Effector memory CD4-positive, alpha-beta T cell (primary cell): ENCODE measurements at places on chromosomes 2 and 18.

- no peak for DNase-seq
Measured at GRCh38 chr2:74206180-74206688, 7.8 kb downstream of the MTHFD2 start.

- DNase-seq = no peak
Measured at GRCh38 chr2:181203916-181204315, 223.5 kb downstream of the UBE2E3 start.

GRCh38 chr2:127434515-127434914 lies 16.3 kb downstream of the PROC start:
- no peak for DNase-seq

DNA sequence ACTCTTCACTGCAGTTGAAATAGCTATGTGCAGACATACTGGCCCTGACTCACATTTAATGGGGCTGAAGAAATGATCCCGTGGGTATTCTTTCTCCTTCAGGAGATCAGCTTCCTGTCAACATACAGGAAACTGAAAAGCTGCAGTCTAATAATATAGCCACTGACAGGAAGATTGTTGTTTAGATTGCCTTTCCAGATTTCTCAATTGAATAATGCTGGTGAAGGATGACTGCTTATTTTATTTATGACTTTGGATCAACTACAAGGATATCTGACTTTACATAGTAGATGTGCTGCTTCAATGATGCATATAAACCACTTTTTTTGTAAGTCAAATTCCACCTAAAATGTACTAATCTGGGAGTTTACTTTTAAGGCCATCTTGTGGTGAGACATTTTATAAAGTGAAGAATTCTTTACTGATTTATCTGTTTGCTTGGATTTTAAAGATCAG lies 93.4 kb upstream of the MAP4K3 start:
- DNase-seq = no peak

- DNase-seq = no peak
Measured at GRCh38 chr18:26458526-26459232, 89.7 kb downstream of the KCTD1 start.

- no peak for DNase-seq
Measured at GRCh38 chr2:189542145-189542882, 38.3 kb downstream of the SLC40A1 start.
